ENCODE measurements at places on chromosomes 5 and 9. TPM values are rescaled to one million over a fixed set of nuclear protein-coding genes. Genes with fewer than 3 reads are reported as not detected.

The C9orf50 gene
- total RNA-seq: 0.44 TPM

The GRHPR gene
- 139 TPM for total RNA-seq

The TYRP1 gene
- total RNA-seq: not detected

The BRIX1 gene
- 32.3 TPM for total RNA-seq

The ROR2 gene
- total RNA-seq: 20.9 TPM

The GARIN3 gene
- total RNA-seq: not detected

The DPH7 gene
- 25.5 TPM for total RNA-seq

The GRIN1 gene
- 0.15 TPM for total RNA-seq

The PCDHB13 gene
- total RNA-seq: under 0.01 TPM

The GNAQ gene
- total RNA-seq: 32.3 TPM

The PLEKHG4B gene
- under 0.01 TPM for total RNA-seq

The FSTL4 gene
- 0.17 TPM for total RNA-seq

The UHRF2 gene
- total RNA-seq: 66.8 TPM

The ANKRD18A gene
- 7.0 TPM for total RNA-seq

The CTNND2 gene
- not detected for total RNA-seq

The CCNI2 gene
- total RNA-seq: not detected

The SLC6A18 gene
- not detected for total RNA-seq

The SEMA5A gene
- 12.5 TPM for total RNA-seq

The HAVCR2 gene
- 2.2 TPM for total RNA-seq

The GNA14 gene
- total RNA-seq: 0.15 TPM

The CCDC152 gene
- 5.8 TPM for total RNA-seq

The GPR21 gene
- 0.17 TPM for total RNA-seq

The DAB2IP gene
- 22.2 TPM for total RNA-seq

The SAXO1 gene
- 0.17 TPM for total RNA-seq

The SLC46A2 gene
- total RNA-seq: not detected

The HAVCR1 gene
- 0.17 TPM for total RNA-seq

The NRARP gene
- 0.29 TPM for total RNA-seq

The SLC27A6 gene
- 0.15 TPM for total RNA-seq

The MEIKIN gene
- not detected for total RNA-seq

The AK8 gene
- 1.6 TPM for total RNA-seq

The SOHLH1 gene
- total RNA-seq: not detected

The HDAC3 gene
- 67.6 TPM for total RNA-seq

The FBP2 gene
- total RNA-seq: not detected

The LRRC19 gene
- not detected for total RNA-seq

The DDX4 gene
- not detected for total RNA-seq

The BHMT2 gene
- 6.4 TPM for total RNA-seq

The SYNPO gene
- 3.3 TPM for total RNA-seq

The TMEM252 gene
- total RNA-seq: not detected

The CKMT2 gene
- 11.2 TPM for total RNA-seq

The KLF4 gene
- total RNA-seq: 60.2 TPM

The IL13 gene
- total RNA-seq: not detected

The CFAP157 gene
- total RNA-seq: 0.17 TPM

The GLRA1 gene
- not detected for total RNA-seq

The FOXD1 gene
- 7.6 TPM for total RNA-seq

The IRX2 gene
- total RNA-seq: 2.0 TPM

The DENND4C gene
- total RNA-seq: 96.6 TPM

The CCL27 gene
- total RNA-seq: 0.15 TPM

The RAD23B gene
- 141 TPM for total RNA-seq

The PTPRD gene
- total RNA-seq: 13.1 TPM

The DMRTA1 gene
- total RNA-seq: 1.2 TPM

The SLC1A1 gene
- 7.7 TPM for total RNA-seq

The PRRT1B gene
- total RNA-seq: not detected

The KLHL3 gene
- 1.2 TPM for total RNA-seq
